Stimulated activated CD8-positive, alpha-beta memory T cell treated with anti-CD3 and anti-CD28 coated beads, Interleukin-15, amount 100 ng/mL, for 4 hours (primary cell): ENCODE measurements at places on chromosomes 4 and X.

DNA sequence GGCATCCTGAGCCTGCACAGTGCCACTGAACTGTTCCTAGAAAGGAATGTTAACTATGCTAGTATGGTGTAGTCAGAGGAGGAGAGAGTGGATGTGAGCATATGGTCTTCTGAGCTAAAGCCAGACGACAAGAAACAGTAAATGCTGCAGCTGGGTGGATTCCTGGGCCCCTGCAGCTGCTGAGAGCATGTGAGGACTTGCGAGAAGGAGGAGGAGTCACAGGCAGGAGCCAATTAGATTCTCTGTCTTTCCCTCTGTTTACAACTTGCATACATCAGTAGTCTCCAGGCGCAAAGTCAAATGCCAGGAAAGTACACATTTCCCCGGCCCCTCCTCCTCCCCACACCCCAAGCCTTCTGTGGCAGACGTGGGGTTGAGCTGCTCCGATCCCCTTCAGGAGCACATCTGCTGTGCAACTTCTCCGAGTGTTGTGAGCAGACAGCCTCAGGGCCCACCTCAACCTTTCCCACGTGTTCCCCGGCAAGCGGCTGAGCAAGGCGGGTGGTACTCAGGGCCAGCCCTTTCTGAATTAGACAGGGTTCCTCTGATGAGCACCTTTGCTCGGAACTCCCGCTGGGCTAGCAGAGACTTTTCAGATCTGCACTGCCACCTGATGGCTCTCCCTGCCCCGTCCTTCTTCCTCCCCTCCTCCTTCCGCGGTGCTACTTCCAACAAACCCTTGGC, 108.7 kb upstream of the ATP6AP2 start:
- DNase-seq, result no peak

DNA sequence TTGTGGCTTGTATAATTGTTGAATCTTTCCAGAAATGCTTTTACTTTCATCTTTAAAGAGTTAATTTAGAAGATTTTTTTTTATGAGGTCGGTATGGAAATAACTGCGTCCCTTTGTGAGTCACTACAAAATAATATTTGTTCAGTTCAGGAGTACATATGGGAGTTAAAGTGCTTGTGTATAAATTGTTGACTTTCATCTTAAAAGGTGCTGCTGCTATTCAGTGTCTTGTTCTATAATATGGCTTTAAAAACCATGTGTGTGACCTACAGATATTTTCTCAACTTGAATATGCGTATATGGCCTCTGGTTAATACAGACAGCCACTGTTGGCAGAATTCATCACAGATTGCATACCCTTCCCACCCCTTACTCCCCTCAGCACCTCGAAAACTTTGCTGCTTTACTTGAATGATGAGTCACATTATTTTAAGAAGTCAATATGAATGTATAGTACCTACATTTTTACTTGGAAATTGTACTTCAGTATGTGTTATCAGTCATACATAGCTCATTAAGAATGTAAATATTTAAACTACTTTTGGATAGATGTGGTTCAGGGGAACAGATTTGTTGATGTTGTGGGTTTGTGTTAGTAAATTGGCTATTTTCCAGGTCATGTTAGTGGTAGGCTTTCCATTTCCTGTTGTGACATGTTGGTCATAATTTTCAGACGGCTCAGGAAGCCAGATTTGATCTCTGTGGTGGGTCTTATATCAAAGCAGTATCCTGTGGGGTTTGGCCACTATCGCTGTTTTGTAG, 1.5 kb downstream of the CLCN3 start:
- DNase-seq, result no peak

- DNase-seq, result no peak
Measured at GRCh38 chrX:30957753-30958152, 68.7 kb upstream of the TAB3 start.

- DNase-seq, result no peak
Measured at GRCh38 chrX:135707880-135708279, 5.6 kb upstream of the CT45A1 start.

DNA sequence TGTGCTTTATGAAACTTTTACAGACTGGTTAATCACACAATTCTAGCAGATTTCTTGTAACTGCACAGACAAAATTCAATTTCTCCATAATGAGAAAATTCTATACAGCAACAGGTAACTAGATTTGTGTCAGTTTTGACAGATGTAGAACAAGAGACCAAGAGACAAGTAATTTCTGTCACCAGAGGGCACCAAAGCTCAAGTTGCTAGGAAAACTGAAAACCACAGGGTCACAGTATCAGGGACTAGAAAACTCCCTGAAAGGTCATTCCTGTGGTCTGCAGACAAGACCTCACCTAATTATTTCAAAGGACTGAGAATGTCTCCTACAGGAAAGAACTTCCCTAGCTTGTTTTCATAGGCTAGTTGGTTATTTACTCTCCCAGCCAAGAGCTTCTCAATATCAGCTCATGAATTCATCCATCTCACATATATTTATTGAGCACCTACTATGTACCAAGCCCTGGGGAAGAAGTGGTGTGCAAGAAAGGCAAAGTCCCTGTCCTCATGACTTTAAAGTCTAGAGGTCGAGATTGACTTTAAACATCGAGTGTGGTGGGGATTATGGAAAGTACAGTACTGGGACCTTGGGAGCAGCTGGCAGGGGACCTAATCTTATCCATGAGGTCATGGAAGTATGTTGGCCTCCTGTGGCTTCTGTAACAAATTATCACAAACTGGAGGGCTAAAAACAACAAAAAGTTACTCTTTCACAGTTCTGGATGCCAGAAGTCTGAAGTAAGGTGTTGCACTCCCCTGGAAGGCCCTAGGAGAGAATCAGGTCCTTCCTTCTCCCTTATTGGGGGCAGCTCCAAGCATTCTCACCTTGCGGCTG, 47.8 kb upstream of the SETD7 start:
- no peak for DNase-seq

DNA sequence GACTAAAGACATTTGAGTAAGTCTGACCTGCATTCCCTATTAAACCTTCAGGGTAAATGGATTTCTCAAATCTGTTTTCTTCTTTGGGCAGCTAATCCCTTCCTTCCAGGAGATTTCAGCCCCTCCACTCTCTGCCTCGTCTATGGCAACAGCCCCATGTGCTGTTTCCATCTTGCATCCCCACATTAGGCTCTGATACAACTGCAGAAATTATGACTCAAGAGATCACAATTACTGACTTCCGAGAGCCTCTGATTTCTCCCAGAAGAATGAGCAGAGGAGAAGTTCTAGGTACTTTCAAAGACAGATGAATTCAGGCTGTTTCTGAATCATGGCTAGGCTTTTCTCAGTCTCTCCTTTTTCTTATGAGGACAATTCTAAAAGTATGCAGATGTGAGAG, 38.7 kb downstream of the RAI2 start:
- DNase-seq, result no peak

GRCh38 chr4:41832961-41833360, 84.4 kb upstream of the PHOX2B start:
- no peak for DNase-seq

DNA sequence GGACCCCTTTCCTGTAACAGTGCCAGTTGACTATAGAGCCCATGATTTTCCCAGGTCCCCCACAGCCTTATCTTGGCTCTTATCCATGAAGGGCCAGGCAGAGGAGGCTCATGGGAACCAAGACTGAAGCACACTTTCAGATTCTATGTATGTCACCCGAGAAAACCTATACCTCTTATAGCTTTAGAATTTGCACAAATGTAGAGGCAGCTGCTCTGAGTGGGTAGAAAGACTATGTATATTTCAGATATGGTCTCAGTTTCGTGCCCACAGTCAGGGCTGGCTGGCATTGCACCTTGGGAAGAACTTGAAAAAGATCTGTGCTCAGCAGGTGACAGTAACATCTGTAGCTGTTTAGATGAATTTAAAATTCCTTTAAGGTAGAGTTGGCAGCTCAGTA, 8.3 kb upstream of the LNX1 start:
- DNase-seq, result no peak

- DNase-seq, result no peak
Measured at GRCh38 chr4:141771889-141772830, 135.8 kb downstream of the IL15 start.

- no peak for DNase-seq
Measured at GRCh38 chr4:129145222-129145730, 49.3 kb downstream of the C4orf33 start.

DNA sequence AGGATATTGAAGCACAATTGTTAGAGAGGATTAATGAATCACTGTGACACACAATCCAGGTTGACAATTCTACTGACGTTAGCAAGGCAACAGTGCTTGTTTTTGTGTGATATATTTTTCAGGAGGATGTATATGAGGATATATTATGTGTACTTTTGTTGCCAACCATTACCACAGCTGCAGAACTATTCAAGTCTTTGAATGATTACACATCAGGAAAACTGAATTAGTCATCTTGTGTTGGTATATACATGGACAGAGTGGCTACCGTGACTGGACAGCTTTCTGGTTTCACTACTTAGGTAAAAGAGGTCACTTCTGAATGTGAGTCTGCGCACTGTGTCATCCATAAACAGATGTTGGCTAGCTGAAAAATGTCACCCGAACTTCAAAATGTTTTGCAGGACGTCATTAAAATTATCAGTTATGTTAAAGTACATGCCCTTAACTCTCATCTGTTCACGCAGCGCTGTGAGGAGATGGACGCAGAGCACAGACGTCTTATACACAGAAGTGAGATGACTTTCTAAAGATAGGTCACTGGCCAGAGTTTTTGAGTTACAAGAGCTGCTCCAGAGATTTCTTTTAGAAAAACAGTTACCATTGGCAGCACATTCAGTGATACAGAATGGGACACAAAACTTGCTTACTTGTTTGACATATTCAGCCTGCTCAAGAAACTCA, 69.0 kb downstream of the MRPL1 start:
- no peak for DNase-seq

- no peak for DNase-seq
Measured at GRCh38 chr4:80926891-80927290, 103.6 kb upstream of the BMP3 start.

GRCh38 chrX:71622576-71623450, 4.5 kb upstream of the CXCR3 start:
- DNase-seq, result peak; percentile 48

- no peak for DNase-seq
Measured at GRCh38 chrX:110409925-110410324, 51.3 kb downstream of the RTL9 start.

DNA sequence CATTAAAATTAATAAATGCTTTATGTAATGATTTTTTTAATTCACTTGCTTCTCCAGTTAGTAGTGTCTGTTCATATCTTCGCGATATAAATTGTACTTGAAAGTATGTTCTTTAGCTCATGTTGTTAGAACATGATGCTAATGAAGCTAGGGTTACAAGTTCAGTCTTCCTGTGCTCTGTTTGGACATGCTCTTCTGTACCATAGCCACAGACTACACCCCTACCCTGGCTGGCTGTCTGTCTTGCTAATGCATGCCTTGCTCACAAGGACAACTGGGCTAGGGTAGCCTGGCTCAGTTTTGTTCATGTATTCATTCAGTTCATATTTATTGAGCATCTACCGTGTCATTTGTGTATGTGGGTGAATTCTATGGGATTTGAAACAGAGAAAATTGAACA, 50.8 kb upstream of the MTMR1 start:
- DNase-seq, result no peak

DNA sequence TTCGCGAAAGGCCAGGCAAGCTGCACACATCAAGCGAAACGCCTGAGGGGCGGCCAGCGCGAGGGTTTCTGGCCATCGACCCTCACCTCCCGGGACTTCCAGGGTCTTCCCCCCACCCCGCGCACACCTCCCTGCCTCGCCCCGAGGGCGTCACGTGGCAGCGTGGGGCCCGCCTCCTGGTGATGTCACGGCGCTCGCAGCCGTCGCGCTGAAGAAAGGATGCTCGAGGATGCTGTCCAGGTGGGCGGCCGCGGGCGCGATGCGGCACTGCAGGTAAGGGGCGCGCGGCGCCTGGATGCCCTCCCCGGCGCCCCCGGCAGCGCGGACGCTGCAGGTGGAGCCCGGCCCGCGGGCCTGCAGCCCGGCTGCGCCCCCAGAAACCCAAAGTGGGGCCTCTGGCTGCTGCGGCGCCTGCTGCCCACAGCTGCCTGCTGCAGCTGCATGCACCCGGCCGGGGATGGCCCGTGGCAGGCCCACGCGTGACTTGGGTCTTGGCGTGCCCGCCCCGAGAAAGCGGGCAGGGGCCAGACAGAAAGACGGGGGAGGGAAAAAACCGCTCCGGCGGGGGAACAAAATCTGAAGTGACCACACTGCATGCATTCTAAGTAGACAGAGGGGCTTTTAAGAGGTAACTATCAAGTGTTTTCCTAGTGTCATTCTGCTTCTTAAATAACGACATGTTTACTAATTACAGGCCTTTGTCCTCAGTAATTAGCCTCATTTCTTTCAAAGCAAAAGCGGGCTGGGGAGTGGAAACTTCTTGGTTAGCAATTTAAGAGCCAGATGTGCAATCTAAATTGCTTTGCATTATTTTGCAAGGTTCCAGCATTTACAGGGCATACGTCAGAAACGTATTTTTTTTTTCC, 1.7 kb downstream of the CLCN4 start:
- no peak for DNase-seq

DNA sequence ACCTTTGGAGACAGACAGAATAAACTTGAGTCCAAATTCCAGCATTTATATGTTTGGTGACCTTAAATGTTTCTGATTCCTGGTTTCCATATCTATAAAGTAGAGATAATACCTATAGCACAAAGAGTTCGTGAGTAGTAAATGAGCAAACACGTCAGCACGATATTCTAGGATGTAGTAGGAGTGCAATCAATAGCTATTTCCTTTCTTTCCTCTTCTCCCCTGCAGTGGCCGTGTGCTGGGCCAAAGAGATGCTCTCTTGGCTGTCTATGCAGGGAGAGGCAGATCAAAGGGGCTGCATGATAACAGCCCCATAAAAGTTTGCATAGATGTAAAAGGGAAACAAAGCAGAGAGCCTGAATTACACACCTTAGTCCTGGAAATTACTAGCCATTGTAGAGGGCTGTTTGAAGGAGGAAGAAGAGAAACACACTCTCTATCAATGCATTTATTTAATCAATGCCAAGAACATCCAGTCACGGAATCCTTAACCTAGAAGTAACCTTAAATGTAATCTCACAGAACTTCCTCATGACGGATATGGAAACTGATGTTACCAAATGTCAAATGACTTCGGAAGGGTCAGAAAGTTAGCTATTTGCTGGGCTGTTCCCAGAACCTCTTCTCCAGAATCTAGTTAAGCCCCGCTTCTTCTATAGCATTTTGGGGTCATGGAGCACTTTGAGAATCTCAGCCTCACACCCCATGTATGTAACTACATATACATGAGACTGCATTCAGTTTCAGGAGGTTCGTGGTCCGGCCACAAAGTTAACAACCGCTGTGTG, 35.5 kb upstream of the PLAC8 start:
- no peak for DNase-seq

- no peak for DNase-seq
Measured at GRCh38 chrX:22760513-22761057, 239.2 kb upstream of the DDX53 start.

- DNase-seq, result no peak
Measured at GRCh38 chr4:106595906-106596305, 227.3 kb upstream of the GIMD1 start.
